ENCODE measurements at places on chromosomes 12 and 14.
A peak's percentile ranks its signal among the peaks of the same experiment; 100 is the strongest.

DNA sequence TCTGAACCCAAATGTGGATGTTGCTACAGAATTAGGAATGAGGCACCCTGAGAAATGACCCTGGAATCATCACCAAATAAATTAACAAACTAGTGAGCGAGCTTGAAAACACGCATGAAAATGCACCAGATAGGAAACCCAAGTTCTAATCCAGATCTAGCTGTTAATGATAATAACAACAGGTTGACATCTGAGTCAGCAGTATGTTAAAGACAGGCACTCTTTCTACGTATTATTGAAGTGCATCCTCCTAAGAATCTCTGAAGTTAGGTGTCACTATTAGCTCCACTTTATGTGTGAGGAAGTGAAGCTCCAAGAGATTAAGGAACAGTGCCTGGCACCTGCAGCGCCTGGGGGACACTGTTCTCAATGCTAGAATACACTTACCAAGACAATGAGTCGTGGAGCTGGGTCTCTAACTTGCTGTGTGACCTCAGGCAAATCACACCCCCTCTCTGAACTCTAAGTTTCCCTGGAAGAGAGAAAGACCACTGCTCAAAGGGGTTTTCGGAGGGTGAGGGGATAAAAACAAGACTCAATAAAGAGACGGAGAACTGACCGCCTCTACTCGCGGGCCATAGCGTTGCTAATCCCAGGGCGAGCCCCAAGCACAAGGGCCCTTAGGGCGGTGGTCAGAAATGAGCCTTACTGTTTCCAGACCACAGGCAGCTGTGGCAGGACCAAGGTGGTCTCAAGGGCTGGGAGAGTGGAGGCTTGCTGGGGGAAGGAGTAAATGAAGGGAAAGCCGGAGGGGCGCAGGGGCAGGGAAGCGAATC lies 2.1 kb downstream of the SLC6A12 start:
- no peak for DNase-seq

DNA sequence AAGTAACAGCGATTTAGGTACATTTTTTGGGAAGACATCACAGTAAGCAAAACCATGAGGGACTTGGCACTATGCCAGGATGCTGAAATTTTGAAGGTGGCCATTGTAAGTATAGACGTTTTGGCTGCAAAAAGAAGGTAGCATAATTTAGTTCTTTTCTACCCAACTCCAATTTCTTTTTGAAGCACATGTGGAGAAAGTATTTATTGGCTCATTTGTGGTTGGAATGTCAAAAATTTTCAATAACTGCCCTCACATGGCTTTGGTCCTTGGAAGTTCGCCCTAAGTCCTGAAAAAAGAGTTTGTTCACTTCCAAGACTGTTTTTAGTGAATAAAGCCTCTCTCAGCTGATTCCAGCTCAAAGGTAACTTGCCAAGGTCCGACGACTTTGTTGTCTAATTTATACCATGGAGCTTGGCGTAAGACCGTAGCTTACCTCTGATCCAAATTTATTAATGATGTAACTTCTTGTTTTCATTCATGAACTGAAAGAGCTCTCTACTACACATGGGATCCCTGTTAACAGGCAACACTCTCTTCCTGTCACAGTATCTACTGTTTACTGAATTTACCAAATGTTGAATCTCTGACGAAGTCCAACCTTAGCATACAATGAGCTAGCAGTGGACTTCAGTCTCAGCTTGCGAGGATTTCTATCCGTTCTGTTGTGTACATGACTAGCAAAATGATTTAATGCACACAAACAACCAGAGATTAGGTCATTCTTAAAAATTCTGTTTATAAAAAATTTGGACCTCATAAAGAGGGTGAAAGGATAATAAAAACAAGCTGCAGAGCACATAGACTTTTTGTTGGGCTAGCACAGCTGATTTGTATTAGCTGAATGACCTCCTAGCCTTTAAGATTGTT lies 49.0 kb downstream of the MSRB3 start:
- no peak for DNase-seq

DNA sequence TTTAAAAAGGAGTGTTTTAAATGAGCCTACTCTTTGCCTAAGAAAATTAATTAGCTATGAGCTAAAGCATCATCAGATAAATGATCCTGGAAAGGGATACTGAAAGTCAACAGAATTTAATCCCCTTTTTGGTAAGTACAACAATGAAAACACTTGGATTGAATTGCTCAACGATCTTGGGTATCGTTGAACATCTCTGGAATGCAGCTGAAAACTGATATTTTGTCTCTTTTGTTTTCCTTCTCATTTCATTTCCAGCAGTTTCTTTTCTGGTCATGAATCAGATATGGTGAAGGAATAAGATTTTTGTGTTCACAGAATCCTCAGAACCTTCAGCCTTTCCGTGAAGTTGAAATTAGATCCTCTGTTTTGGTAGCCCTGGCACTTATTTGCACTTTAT lies 771.2 kb downstream of the FSCB start:
- DNase-seq = no peak

GRCh38 chr12:100566887-100567637 lies 6.4 kb upstream of the GAS2L3 start:
- no peak for DNase-seq

DNA sequence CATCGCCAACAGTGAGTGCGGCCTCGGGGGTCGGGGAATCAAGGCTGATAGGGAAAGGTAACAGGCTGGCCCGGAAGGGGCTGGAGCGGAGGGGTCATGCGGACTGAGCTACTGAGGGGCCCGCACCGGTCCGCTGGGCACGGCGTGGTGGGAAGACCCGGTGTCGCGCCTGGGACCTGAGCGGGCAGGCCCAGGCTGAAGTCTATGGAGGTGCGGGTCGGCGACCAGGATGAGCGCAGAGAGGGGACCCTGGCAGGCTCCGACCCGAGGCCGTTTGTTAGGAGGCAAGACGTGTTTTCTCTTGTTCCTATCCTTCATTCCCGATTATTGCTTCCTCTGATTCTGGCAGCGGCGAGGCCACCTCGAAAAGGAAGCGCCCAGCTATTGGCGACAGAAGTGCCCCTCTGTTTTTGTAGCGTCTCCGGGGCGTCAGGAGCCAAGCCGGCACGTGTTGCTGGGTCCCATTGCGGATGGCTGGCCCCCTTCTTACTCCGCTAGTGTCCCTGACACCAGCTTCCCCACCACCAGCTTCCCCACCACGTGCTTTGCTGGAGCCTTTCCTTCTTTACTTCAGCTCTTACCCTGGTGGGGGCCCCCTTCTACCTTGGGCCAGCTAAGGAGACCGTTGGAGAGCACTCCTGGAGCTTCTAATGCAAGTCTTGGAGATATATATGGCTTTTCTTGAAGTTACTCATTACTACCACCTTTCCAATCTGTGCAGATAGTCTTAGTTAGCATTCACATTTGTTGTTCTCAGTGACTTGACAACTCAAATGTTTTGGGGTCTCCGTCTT lies 653 bp downstream of the PA2G4 start:
- no peak for DNase-seq

DNA sequence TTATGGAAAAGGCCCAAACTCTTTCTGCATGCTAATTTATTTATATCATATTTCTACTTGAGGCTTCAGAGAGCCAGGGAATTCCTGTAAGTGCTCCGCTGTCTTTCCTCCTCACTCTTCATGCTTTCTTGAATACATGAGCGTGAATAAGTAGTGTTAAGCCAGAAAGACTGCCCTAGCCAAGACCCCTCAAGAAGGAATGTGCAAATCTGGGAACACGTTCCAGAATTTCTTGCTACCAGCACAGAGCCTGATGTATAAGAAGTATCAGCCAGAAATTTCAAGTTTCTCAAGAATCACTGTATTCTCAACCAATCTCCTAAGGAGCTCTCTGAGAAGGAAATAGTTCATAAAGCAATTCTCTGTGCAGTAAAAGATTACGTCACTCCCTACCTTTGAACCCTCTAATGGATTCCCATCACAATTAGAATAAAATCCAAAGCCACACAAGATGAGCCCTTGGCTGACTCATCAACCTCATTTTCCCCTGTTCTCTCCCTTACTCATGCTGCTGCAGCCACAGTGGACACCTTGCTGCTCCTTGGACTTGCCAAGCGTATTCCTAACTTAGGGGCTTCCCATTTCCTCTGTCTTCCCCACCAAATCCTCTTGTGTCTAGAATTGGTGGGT lies 6.9 kb upstream of the TSPAN8 start:
- no peak for DNase-seq

- peak; percentile 17 for DNase-seq
Measured at GRCh38 chr12:64737539-64737938, 21.7 kb downstream of the GNS start.

DNA sequence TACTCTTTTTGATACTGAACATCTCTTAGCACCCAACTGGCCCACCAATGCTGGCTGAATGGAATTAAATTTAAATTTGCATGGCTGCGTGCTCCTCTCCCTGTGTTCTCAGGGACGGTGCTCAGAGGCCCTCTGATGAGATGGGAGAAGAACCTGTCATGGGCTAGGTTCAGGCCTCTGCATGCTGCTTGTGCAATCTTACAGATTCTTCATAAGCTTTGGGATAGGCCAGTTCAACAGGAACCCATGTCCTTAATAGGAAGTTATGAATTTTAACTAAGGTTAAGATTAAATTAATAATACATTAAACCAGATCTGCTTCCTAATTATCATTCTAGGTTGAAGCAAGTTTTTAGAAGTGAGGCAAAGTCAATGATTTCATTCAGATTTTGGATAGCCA lies 119.7 kb upstream of the LRIG3 start:
- no peak for DNase-seq

DNA sequence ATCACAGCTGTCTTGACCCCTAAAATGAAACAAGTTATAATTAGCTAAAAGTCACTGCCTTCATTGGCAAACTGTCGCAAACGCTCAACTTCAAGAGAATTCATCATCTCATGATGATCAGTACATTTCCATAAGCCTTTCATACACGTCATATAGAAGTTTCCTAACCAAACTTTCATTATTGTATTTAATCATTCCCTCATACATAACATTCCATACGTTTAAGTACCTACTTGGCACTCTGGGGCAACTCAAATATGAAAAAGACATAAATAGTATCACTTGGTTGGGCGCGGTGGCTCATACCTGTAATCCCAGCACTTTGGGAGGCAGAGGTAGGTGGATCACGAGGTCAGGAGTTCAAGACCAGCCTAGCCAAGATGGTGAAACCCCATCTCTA lies 12.4 kb upstream of the PPP2R5E start:
- DNase-seq = no peak

DNA sequence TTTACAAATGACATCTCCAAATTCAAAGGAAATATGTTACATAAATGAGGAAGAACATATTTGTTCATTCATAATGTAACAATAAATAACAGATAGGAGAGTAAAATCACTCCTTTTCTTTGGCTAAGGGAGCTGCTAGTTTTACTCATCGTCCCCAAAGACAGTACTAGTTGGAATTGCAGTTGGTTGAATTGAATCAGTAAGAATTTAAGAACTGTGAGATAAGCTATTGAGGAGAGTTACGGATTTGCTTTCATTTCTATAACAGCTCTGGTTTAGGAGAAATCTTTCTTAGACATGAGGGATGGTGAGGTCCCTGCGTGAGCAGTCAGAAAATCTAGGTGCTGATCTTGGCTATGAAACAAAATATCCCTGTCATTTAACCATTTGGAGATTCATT lies 402.8 kb downstream of the AEBP2 start:
- no peak for DNase-seq

DNA sequence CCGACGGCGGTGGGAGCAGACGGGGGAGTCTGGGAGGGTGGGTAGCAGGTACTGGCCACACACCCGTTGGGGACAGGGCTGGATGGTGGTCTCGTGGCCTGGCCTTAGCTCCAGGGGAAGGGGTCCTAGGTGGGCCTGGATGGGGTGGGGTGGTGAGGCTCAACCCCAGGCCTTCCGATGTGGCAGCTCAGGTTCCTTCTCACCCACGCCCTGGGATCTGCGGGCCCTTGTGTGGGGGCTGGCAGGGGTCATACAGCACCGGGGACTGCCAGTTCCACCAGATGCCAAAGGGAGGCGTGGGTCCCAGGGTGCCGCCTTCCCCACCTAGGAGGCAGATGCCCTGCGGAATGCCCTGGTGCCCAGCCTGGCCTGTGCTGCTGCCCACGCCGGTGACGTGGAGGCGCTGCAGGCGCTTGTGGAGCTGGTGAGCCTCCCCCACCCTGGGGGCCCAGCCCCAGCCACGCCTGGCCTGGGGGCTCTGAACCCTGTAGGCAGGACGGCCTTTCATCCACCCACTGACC lies 21.0 kb downstream of the ASPG start:
- DNase-seq = no peak

DNA sequence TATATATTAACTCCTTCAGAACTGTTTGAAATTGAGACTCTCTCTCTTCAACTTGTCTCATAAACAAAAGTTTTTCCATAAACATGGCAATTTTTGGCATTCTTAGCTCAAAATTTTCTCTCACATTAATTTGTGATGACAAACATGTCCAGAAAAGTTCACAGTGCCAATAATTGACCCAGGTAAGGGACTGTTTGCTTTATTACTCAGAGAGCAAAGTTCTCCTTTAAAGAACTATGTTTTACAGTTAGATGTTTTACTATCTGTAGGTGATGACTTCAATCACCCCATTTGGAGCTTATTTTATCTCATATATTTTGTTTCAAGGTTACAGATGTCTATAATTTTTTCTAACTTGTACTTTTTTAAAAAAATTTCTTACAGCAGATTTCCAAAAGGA lies 855.6 kb downstream of the SLC16A7 start:
- DNase-seq = no peak

- no peak for DNase-seq
Measured at GRCh38 chr12:52632656-52633055, 14.3 kb upstream of the KRT73 start.

DNA sequence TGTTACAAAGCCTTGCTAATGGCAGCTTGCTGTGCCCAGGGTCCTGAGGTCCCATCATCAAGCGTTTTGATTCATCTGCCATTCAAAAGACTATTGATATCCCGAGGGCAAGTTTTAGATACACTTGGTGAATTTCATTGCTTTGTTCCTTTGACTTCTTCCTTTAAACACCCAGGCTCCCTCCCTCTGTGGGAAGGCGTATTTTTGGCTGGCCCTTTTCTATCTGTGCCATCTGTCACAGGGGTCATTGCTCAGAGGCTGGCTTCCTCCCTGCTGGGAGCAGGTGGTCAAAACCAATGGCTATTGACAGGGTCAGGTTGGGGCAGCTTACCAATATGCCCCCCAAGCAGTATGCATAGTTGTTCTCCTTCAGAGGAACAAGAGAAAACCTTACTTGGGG lies 40.0 kb downstream of the SCN8A start:
- DNase-seq = no peak

DNA sequence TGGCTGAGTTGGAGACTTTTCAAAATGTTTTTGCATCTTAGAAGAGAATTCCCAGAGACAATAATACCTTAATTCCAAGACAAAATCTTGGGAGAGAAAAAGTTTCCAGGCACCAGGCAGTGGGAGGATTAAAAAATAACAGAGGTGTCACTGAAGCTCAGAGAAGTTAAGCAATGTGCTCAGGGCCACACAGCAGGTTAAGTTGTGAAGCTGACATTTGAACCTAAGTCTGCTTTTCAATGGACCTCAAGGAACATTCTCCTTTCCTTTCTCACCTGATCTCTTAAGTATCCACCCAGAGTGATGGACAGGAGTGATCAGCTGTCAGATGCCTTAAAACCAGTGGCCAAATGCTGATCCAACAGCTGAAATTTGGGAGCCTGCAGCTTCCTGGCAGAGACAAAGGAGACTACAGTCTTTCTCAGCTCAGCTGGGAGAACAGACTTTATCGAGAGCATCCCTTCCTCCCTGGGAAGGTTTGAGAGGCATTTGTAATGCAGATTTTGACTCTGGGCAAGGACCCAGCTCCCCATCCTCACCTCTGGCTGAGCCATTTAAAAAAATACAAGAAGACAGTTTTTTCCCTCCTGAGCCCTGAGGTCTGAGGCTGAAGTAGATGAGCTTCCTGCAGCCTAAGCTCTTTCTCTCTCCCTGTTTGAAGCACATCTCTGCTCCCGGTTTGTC lies 174.9 kb upstream of the RPH3A start:
- DNase-seq = no peak
